ENCODE measurements at places on chromosomes 11 and 22.

GRCh38 chr22:28346308-28346707 lies 333.3 kb downstream of the TTC28 start:
- no peak for DNase-seq

DNA sequence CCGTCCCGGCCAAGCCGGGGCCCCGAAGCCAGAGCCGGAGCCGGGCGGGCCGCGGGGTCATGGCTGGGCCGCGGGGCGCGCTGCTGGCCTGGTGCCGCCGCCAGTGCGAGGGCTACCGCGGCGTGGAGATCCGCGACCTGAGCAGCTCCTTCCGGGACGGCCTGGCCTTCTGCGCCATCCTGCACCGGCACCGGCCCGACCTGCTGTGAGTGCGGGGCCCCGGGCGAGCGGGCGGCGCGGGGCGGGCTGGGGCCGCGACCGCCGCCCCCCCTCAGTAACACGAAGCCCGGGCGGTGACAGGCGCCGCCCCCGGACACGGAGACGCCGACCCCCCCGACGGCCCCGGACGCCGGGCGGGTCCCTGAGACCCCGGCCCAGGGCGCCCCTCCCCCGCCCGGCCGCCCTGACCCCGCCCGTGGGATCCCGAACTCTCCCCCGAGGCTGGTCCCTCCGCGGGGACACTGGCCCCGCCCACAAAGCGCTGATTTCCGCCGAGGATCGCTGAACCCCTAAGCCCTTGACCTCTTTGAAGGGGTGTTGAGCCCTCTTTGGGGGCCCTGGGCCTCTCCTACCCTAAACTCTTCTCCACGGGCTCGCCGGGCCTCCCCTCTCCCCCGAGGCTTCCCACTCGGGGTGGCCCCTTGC lies 389 bp downstream of the MICALL1 start:
- no peak for DNase-seq

DNA sequence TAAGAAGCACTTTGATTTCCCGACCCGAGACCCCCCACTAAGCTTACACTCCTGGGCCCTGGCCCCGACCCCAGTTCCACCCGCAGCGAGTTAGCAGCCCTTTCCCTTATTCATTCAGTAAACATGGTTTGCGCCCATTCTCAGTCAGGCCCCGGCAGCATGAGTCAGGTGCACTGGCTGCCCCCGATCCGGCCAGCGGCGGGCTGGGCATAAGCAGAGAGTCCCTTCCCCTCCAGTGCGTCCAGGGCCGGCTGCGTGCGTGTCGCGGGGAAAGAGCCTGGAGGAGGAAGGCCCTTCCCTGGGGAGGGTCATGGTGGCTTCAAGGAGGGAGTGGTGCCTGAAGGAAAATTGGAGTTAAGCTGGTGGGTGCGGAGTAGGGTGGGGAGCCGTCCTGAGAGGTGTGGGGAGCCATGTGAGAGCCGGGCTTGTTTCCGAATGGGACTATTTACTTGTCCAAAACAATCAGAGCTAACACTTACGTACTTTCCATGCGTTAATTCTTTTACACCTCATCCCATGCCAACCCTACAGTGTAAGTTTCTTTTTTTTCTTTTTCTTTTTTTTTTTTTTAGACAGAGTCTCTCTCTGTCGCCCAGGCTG lies 657 bp downstream of the IGHMBP2 start:
- no peak for DNase-seq

GRCh38 chr22:24486501-24486921 lies 8.6 kb upstream of the UPB1 start:
- DNase-seq = peak; percentile 68

DNA sequence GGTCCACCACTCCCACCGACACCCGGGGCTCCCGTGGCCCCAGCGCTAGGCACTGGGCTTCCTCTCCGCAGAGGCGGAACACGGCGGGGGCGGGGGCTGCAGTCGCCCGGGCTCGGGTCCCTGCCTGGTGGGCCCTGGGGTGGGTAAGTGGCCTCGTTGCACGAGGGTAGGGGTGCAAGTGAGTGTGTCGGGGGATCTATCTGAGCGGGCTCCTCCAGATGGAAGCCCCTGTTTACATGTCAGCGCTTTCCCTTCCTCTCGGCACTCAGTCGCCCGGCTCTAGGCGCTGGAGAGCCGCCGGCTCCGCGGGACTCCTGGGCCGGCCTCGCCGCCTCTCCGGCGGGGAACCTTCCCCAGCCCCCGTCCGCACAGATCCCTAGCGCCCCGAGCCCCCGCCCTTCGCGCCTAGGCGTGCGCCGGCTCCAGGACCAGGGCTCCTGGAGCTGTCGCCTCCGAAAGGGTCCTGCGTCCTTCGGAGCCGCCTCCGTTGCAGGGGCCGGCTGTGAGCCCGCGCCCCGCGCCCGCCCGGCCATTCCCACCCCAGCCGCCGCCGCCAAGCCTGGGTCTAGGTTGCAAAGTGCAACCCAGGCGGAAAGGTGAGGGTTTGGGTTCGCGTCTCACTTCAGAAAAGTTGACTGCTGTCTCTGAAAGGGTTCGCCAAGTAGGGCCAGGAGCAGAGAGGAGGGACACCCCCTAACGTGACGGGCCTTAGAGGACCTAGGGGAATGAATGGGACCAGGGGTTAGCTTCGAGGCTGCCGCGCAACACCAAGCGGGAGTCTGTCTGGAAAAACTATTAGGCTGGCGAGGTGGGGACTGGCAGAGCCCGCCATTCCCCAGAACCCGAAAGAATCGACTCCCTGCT lies 978 bp downstream of the FLI1 start:
- DNase-seq = no peak

- no peak for DNase-seq
Measured at GRCh38 chr11:19819148-19819547, 106.5 kb downstream of the NAV2 start.

DNA sequence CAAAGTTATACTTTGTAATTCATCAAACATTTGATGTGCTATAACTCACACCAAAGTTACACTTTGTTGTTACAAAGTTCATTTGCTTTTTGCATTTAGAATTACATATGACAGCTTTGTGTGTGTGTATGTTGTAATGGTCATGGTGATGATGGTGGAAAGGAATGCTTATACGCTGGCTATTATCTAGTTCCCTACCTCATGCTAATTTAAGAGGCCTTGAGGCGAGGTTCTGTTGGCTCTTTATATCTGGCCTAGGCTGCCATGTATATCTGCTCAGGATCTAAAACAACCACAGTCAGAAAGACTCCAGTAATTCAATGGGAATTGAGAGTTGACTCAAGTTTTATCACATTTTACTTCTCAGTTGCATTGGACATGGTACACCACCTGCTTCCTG lies 123.4 kb downstream of the SLC17A6 start:
- no peak for DNase-seq

GRCh38 chr11:103877221-103877620 lies 159.2 kb upstream of the DDI1 start:
- DNase-seq = no peak

GRCh38 chr22:46696614-46697013 lies 41.4 kb downstream of the CERK start:
- no peak for DNase-seq

- DNase-seq = no peak
Measured at GRCh38 chr11:44192462-44193100, 97.1 kb downstream of the EXT2 start.

- no peak for DNase-seq
Measured at GRCh38 chr11:14751975-14752407, 108.4 kb downstream of the PDE3B start.

DNA sequence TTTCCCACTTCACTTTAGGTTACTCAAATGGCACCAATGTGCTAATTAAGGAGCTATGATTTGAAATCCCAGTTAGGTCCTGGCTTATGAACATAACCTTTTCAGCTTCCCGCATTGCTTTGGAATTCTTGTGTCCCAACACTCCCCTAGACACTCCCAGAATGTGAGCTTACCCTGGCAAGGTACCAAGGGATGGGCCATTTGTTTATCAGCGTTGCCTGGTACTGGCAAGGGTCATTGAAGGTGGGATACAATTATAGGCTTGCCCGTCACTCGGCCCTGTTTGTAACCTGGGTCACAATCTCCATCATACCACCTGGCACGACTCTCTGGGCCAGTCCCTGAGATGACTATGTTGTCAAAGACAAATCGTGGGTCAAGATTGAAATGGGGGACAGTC lies 5.4 kb downstream of the CSRP3 start:
- DNase-seq = no peak

DNA sequence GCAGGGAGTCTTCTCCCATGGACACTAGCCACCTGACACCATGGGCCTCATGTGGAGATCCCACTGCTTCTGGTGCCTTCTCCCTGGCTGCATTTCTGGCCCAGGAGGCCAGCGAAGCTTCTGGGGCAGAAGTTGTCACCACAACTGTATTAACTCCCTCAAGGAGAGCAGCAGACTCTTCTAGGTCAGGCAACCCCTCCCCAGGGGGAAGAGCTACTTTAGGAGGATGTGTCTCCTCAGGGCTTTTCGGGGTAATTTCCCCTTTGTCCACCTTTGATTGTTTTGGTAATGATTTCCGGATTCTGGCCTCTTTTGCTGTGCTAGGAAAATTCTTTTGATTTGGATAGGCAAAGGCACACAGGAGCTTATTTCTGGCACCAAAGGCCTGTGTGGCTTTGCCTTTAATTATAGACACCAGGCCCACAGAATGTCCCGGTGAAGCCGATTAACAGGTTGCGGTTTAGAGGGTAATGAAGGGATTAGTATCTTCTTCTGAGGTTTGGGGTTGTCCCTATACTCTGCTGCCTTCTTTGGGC lies 8.9 kb upstream of the UCP2 start:
- no peak for DNase-seq

DNA sequence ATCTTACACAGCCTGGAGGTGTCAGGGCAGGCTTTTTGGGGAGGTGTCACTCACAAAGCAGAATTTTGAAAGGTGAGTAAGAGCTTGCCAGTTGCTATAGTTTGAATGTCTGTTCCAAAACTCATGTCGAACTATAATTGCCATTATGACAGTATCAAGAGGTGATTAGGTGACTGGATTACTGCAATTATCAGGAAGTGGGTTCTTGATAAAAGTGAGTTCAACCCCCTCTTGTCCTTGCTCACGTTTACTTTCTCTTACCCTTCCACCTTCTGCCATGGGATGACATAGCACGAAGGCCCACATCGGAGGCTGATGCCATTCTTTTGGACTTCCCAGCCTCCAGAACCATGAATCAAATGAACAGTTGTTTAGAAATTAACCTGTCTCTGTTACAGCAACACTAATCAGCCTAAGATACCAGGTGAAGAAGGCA lies 4.7 kb upstream of the C11orf86 start:
- DNase-seq = no peak

GRCh38 chr11:100705447-100705846 lies 18.4 kb downstream of the ARHGAP42 start:
- no peak for DNase-seq

GRCh38 chr11:17695454-17696441 lies 23.6 kb upstream of the MYOD1 start:
- no peak for DNase-seq

- DNase-seq = no peak
Measured at GRCh38 chr11:68049509-68050370, 10.9 kb downstream of the TCIRG1 start.

DNA sequence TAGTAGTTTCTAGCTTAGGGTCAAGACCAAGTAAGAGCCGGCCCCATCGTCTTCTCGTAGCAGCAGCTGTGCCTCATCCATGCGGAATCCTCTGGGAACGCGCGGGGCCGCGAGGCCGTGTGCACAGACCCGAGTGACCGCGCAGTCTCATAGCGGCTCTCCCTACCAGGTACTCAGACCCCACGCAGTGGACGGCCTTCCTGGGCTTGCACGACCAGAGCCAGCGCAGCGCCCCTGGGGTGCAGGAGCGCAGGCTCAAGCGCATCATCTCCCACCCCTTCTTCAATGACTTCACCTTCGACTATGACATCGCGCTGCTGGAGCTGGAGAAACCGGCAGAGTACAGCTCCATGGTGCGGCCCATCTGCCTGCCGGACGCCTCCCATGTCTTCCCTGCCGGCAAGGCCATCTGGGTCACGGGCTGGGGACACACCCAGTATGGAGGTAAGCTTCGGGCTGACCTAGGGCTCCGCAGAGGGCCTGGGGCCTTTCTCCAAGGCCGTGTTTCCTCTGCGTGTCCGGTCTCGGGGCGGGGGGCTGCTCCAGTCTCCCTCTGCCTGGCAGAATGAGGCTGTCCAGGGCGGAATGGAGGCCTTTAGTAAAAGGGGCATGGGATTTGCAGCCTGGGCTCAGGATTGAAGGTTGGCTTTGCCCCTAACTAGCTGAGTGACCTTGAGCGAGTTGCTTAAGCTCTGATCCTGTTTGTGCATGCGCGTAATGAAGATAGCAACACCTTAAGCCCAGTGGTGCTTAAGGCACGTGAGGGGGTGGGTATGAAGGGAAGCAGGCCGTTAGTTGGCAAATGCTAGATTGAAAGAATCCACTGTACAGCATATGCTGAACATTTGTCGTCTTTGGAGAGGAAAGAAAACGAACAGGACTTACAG lies 48.9 kb downstream of the ST14 start:
- DNase-seq = no peak

DNA sequence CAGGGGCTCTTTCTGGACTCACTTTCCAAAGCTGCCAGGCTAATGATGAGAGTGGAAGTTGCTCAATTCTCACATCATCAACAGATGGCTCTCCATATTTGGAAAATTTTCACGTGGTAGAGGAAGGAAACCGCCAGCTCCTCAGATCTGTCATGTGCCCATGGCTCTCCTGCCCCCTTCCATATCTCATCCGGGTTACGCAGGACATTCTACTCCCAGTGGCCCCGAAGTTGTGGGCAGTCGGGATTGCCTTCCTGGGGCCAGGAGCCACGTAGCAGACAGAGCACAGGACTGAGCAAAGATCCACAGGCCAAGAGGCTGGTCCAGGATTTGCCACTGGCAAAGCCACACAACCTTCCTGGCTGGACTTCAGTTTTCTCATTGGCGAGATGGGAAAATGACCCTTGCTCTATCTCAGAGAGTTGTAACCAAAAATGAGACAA lies 38.8 kb downstream of the RPUSD4 start:
- DNase-seq = peak; percentile 78

DNA sequence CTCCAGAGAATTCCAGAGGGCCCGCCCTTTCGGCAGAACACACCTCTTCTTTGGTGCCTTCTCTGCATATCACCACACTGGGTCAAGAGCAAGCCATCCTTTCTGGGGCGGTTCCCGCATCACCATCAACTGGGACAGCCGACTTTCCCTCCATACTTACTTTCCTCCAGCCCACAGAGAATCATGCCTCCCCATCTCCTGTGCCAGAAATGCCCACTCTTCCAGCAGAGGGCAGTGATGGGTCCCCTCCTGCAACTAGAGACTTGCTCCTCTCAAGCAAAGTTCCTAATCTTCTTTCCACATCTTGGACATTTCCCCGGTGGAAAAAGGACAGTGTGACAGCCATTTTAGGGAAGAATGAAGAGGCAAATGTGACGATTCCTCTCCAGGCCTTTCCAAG lies 157.7 kb downstream of the C11orf91 start:
- no peak for DNase-seq
